Suppressor macrophage treated with lipopolysaccharide for 4 hours (primary cell): ENCODE measurements at places on chromosomes 16 and 17.

GRCh38 chr17:81494626-81495377 is 17.8 kb downstream of the ACTG1 start:
- no peak for DNase-seq

GRCh38 chr17:43528319-43528987 is 17.7 kb downstream of the ETV4 start:
- DNase-seq: no peak

DNA sequence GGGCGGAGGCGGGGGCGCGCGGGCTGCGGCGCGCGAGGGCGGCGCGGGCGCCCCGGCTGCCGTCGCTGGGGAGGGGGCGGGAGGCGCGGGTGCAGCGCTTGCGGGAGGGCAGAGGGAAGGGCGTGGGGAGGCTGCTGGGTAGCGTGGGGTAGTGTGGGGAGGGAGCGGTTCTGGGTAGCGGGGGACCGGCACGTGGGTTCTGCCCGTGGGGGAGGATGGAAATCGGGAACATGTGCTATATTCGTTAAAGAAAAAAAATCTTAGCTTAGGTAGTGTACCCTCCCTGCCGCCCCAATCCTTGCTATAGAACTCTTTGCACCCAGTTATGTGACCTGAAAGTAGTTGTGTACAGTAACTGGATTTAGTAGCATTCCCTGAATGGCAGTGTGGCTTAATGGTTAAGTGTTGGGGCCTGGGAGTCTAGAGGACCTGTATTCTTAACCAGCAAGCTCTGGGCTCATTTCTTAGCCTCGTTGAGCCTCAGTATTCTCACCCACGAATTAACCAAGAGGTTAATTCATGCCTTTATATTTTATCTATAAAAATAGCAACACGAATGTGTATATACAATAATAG is 646 bp downstream of the RABEP1 start:
- DNase-seq: peak; percentile 16

GRCh38 chr16:27335349-27336053 is 21.7 kb downstream of the IL4R start:
- no peak for DNase-seq

GRCh38 chr17:13078591-13079385 is 61.0 kb upstream of the ELAC2 start:
- DNase-seq: no peak

- DNase-seq: no peak
Measured at GRCh38 chr17:82152556-82153294, 54.7 kb upstream of the FASN start.

- DNase-seq: no peak
Measured at GRCh38 chr17:44467108-44467507, 36.1 kb downstream of the GPATCH8 start.

DNA sequence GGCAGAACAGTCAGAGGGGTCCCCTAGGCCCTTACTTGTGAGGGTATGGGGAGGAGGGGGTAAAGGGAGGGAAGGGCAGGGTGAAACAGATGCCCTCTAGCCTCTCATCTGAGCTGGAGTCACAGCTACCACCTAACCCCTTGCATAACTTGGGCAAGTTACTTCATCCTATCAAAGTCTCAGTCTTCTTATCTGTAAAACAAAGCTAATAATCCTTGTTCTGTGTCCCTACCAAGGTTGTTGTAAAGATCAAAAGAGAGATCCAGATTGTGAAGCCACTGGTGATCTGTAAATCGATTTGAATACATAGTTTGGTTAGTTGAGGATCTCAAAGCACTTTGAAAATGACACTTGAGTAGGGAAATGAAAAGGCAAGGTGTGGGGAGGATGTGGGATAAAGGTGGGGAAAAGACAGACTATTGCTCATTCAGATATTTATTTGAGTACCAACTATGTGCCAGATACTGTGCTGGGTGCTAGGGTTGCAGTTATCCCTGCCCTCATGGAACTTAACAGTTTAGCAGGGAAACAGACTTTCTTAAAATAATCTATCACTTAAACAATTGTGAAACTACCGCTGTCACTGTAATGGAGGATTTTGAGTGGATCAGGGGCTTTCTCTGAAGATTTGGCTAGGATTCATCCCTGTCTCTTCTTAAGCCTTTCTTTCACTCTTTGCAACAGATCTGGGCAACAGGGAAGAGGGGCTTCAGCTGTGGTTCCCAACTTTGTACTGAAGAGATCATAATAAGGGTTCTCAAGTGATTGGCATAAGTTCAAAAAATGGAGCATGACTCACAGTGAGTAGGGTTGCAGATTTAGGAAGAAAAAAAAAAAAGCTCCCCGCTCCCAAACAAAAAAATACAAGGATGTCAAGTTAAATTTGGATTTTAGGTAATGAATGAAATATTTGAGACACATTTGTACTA is 3.0 kb downstream of the HEATR9 start:
- no peak for DNase-seq

DNA sequence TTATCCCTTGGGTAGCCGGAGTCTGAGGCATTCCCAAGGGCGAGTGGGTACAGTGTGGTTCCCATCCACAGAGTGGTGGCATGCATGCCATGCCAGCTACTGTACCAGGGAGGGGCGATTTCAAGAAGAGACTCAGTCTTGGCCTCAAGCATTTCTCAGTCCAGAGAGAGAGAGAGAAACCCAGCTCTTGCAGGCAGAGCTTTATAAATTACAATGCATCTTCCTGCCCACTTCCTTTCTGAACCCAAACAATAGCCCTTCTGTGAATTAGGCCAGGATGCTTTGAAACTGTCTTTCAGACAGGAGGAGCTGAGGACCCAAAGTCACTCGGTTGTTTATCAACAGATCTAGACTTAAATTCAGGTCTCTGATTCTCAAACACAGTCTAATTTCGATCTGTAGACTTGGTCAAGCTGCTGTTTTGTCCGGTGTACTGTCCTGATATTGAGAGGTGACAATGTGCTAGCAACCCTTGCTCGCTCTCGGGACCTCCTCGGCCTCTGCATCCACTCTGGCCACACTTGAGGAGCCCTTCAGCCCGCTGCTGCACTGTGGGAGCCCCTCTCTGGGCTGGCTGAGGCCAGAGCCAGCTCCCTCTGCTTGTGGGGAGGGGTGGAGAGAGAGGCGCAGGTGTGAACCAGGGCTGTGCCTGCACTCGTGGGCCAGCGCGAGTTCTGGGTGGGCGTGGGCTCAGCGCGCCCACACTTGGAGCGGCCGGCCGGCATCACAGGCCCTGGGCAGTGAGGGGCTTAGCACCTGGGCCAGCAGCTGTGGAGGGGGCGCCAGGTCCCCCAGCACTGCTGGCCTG is 408.0 kb downstream of the UTP18 start:
- no peak for DNase-seq

DNA sequence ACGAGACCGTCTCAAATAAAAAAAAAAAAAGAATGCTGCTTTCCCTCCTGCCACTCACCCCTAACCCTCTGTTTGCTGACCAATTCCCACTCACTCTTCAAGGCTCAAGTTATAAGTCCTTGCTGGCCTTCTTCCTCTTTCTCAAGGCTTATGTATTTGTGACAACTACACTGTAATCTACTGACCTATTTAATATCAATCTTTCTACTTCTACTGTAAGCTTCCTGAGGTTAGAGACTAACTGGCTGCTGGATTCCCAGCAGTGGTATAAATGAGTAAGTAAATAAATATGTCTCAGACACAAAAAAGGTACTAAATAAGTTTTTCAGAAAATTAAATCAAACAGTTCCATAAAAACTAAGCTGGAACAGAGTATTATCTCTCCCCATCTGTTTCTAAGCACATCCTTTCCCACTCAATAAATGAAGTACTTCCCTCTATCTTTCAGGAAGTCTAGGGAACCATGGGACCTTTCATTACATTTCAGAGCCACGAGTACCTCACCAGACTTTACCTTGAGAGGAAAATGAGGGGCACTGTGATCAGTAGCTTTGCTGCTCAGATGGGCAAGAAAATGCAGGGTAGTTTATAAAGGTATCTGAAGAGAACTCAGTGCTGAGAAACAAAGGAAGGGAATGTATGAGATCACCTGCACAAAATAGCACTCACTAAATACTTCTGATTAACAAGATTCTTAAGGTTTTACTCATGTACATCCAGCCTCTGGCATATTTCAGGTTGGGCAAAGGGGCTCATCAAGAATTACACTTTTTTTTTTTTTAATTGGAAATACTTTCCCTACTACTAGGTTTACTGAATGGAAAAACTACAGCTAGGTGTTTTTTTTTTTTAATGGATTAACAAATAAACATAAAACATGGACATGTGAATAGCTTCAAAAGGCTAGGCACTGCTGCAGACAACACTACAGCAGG is 10.8 kb downstream of the SSH2 start:
- peak; percentile 41 for DNase-seq

DNA sequence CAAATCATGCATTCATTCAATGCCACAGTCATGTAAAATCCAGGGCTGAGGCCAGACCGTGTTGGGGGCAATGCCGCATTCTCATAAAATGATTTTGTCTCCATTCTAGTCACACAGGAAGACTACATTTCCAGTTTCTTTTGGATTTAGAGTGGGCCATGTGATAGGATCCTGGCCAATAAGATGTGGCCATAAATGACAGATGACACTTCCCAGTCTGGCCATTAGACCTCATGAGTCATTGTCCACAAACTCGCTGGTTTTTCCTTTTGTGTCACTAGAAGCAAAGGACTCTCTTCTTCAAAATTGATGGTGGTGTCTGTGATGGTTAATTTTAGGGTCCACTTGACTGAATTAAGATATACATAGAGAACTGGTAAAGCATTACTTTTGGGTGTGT is 352.3 kb downstream of the UTP18 start:
- no peak for DNase-seq

DNA sequence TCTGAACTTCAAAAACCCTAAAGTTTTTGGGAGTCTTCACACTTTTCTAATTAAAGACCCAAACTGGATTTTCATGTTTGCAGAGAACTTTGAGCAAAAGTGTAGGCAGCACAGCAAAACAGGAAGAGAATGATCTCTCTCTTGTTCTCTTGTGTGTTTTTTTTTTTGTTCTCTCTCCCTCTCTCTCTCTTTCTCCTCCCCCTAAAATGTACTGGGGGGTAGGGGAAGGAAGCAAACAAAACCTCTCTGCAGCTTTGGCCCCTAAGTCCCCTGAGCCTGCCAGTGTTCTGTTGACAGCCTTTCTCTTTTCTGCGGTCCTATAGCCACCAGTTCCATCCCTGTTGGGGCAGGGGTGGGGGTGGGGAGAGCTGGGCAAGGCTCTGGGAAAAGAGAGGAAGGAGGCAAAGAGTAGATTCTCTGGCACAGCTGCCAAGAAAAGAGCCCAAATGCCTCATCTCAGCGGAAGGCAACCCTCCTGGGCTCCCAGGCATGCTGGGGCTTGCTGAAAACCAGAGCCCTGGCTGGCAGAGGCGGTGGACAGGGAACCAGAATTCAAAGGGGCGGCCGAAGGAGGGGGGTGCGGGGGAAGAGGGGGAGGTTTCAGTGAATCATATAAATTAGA is 295.3 kb downstream of the SOX9 start:
- no peak for DNase-seq

DNA sequence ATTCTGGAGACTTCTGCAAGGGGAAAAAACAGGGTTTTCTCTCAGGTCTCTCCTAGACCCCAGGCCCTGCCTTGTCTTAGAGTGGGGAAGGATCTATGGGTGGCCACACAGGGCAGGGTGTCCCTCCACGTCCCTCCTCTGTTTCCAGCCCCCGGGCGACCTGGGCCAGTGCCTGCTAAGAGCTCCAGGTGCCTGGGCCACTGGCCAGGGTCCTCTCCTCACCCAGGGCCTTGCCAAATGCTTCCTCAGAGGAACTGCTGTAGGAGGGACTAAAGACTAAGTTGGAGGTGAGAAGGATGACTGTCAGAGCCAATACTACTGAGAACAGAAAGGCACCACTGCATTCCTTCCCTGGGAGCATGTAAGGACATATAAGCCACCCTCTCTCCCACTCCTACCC is 11.4 kb downstream of the NOS2 start:
- DNase-seq: no peak

DNA sequence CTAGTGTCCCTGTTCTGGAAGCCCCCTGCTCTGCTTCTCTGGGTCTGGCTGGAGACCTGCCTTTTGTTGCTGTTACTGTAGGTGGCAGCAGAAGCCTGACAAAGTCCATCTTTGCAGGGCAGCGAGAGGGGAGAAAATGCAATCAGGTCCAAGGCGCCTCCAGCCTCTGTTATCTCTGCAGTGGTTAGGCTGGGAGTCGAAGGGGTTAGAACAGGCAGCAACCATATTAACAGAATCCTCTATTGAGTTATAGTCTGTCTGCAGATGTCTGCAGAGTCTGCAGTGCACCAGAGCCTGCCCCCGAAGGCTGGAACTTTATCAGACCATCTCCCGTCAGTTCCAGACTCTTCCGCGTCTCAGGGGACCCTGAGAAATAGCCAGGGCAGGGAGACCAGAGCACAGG is 404.9 kb upstream of the EEF2KMT start:
- DNase-seq: no peak

DNA sequence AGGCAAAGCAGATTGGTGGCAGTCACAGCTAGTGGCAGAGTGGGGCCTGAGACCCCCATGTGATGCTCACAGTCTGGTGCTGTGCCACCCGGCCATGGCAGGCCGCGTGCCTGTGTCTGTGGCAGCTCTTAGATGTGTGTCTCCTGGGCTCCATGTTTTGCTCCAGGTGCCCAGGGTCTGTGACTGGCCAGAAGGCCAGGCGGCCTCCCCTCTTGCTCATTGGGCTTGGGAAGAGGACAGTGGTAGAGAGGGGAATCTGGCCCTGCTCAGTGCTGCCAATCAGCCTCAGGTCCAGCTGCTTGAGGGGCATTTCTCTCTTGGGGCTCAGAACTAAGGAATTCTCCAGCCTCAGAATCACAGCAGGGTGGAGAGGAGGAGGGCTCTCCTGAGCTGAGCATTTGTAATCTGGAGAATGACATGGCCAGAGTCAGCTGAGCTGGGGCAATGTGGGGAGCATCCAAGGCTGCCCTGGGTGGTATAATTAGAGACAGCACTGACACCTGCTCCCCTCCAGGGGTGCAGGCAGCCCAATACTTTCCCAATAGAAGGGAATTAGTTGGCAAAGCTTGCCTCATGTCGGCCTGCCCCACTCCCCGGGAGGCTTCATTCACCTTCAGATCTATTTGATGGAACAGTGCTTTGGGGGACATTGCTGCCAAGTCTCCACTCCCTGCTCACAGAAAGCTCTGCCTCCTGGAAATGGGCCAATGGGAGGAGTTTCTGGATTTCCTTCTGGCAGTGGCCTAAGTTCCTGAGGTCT is 2.7 kb upstream of the LASP1NB start:
- DNase-seq: no peak
